HFFc6 (cell line): ENCODE measurements at places on chromosomes 3 and 15. TPM values are rescaled to one million over a fixed set of nuclear protein-coding genes. Genes with fewer than 3 reads are reported as not detected.
A peak's percentile ranks its signal among the peaks of the same experiment; 100 is the strongest.

GRCh38 chr3:189531271-189531670 is 99.9 kb upstream of the TP63 start:
- DNase-seq: no peak

GRCh38 chr3:101939361-101940049 is 90.2 kb downstream of the NFKBIZ start:
- DNase-seq: no peak

DNA sequence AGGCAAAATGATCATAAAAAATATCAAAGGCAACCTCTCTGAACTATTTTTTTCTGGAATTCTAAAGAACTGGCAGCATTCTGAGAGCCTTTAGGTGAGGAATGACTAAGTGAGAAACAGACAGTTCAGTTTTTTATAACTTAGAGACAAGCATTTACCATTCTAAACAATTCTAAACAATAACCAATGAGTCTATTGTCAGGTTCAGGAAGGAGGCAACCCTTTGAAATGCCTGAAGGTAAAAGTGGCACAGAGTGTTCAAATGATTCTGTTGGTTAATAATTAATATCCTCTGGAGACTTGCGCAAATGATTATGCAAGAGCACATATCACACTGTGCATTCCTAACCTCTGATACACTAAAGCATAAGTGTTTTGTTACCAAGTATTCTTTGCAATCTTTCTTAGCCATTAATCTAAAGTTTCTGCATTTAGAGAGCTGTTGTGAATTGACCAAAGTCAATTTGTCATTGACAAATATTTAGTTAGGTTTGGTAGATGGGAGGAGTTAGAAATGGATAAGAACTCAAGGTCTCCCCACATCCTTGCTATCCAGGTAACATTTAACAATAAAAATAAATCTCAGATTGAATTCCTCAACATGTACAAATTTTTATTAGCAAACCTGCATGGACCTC is 9.2 kb upstream of the TGFBR2 start:
- DNase-seq: peak; percentile 67

- DNase-seq: no peak
Measured at GRCh38 chr3:9439331-9439730, 41.9 kb downstream of the SETD5 start.

GRCh38 chr3:71487418-71487817 is 96.1 kb downstream of the FOXP1 start:
- DNase-seq: no peak

DNA sequence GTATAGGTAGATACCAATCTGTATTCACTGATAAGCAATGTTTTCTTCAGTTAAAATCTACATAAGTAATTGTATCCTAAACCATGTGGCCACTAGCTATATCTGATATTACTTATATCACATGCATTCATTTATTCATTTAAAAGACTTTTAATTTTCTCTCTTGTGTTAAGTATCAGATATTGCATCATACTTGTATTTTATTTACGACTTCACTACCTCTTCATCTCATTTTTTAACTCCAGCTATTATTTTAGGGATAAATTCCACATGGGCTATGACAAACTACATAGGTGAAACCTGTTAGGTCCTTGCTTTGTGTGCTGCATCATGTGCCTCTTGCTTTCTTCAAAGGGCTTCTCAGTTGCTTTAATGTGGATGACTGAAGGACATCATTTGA is 1018.3 kb downstream of the ZPLD1 start:
- DNase-seq: no peak

- peak; percentile 16 for DNase-seq
Measured at GRCh38 chr15:64348455-64348854, 7.5 kb downstream of the CSNK1G1 start.

Gene DAPK2
- total RNA-seq: 2.1 to 5.2 TPM (median 2.9 TPM) in 3 replicates

Gene IQCF6
- not detected in 3 replicates for total RNA-seq

Gene CPNE4
- total RNA-seq: not detected in 2 replicates
